ENCODE measurements at places on chromosomes 2 and 18.

DNA sequence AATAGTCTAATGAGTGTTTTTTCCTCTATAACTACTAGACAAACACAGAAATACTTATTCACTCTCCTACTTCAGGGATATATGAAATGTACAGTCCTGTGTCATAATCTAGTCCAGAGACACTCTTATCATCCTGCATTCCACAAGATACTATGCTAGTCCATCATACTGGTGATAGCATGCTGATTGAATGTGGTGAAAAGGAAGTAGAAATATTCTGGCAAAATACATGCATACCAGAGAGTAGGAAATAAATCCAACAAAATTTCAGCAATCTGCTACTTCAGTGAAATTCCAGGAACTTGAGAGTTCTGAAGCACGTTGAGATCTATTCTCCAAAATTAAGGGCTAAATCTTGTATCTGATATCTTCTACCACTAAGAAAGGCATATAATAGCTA, 353.9 kb downstream of the PID1 start:
- no peak for DNase-seq

DNA sequence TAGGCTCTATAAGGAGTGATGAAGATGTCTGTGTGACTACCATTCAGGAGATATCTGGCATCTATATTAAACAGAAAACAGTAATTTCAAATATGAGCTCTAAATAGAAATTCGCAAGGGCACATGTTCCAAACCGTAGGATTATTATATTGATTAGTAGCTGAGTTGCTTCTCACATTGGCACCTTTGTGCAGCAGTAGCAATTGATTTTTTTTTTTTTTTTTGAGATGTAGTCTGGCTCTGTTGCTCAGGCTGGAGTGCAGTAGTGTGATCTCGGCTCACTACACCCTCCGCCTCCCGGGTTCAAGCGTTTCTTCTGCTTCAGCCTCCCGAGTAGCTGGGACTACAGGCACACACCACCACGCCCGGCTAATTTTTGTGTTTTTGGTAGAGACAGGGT, 12.4 kb downstream of the BIRC6 start:
- DNase-seq: no peak

- DNase-seq: peak; percentile 78
Observed at GRCh38 chr2:1967242-1968208, 223.2 kb upstream of the PXDN start.

- no peak for DNase-seq
Observed at GRCh38 chr2:119659601-119660342, 19.2 kb upstream of the TMEM177 start.

DNA sequence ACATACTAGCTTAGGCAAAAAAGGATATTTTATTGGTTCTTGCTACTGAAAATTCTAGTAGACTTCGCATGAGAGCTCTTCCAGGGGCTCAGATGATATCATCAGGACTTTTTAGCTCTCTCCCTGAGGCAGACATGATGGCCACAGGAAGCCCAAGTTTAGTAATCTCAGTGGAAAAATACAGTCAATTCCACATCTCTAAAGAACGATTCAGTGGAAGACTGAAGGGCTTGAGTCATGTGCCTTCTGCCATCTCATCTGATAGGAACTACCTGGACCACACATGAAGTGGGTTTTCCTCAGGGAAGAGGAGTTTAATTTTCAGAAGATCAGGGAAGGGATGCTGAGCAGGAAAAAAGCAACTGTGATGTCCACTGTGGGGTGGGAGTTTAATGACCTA, 117.3 kb downstream of the TTC27 start:
- DNase-seq: no peak

DNA sequence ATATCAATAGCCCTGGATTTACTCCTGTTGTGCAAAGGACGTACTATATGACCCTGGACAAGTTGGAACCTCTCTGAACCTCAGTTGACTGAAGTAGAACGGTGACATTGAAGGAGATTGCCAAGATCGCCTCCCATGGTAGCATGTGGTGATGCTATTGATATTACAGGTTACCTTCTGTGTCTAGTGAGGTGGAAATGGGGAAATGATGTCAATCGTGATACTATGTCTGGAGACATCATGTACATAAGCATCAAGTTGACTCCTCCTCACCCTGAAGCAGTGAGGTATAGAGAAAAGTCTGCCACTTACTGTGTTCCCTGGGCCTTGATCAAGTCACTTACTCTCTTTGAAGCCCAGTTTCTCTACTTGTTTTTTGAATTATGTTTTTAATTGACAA, 93.9 kb downstream of the KLF7 start:
- DNase-seq: no peak

- DNase-seq: peak; percentile 20
Observed at GRCh38 chr18:21904856-21905255, 164.3 kb downstream of the MIB1 start.

DNA sequence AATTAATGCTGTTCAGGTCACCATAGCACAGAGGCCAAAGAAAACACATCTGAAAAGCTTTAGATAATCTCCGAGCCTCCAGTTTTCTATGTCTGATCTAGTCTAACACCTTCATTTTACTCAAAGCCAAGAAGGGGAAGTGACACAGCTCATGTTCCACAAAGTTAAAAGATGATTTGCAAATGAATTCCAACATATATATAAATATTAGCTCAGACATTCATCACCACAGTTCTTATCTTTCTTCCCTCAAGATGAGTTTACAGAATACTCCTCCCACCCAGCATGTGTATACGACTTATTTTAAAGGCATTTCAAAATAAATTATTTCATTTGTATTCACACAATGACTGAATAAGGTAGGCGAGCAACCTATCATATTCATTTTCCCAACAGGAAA, 82.4 kb downstream of the AAK1 start:
- no peak for DNase-seq

- peak; percentile 94 for DNase-seq
Observed at GRCh38 chr2:189086710-189087109, 92.9 kb downstream of the COL5A2 start.

GRCh38 chr18:71426441-71426840, 1117.7 kb downstream of the CBLN2 start:
- DNase-seq: no peak

Data from brain (organoid and tissue), 16 donors.